A549 treated with AZD2906 at 1 μM for 4 hours (cell line): ENCODE measurements at places on chromosomes 16 and 17. TPM values are rescaled to one million over a fixed set of nuclear protein-coding genes. Genes with fewer than 3 reads are reported as not detected.

APOBR gene
- total RNA-seq = 0.03 to 0.13 TPM (median 0.05 TPM) in 5 replicates

TMEM204 gene
- total RNA-seq = 0.08 to 0.11 TPM (median 0.09 TPM) in 4 of 5 replicates, not detected in the other

TEKT5 gene
- 0.18 TPM in 1 of 5 replicates, not detected in the others for total RNA-seq

CACNG1 gene
- total RNA-seq = 0.07 to 0.25 TPM (median 0.17 TPM) in 5 replicates

KRT32 gene
- 0.06 to 0.09 TPM (median 0.08 TPM) in 3 of 5 replicates, not detected in the others for total RNA-seq

PYY gene
- 0.08 TPM in 1 of 5 replicates, not detected in the others for total RNA-seq

KCNH4 gene
- total RNA-seq = 0.18 to 0.36 TPM (median 0.31 TPM) in 5 replicates

ARHGAP27 gene
- 11.3 to 16.9 TPM (median 15.1 TPM) in 5 replicates for total RNA-seq

TNP2 gene
- not detected in 5 replicates for total RNA-seq

YPEL2 gene
- total RNA-seq = 1.5 to 2.8 TPM (median 2.6 TPM) in 5 replicates

GNG13 gene
- not detected in 5 replicates for total RNA-seq

AURKB gene
- 140 to 157 TPM (median 146 TPM) in 5 replicates for total RNA-seq

KRTAP2-3 gene
- total RNA-seq = 0.18 TPM in 1 of 5 replicates, not detected in the others

IRF8 gene
- 0.34 to 0.43 TPM (median 0.37 TPM) in 5 replicates for total RNA-seq

GAS2L2 gene
- total RNA-seq = 0.07 to 0.09 TPM (median 0.08 TPM) in 5 replicates

CCDC144A gene
- 0.79 to 1.6 TPM (median 1.2 TPM) in 5 replicates for total RNA-seq

DNAJA2 gene
- 65.1 to 78.0 TPM (median 69.5 TPM) in 5 replicates for total RNA-seq

SBK1 gene
- total RNA-seq = 0.26 to 0.34 TPM (median 0.29 TPM) in 5 replicates

KIF19 gene
- total RNA-seq = 0.02 to 0.05 TPM (median 0.02 TPM) in 3 of 5 replicates, not detected in the others

MARVELD3 gene
- 0.27 to 0.45 TPM (median 0.32 TPM) in 5 replicates for total RNA-seq

KCNJ16 gene
- total RNA-seq = 0.21 to 0.41 TPM (median 0.31 TPM) in 5 replicates

KRTAP9-4 gene
- not detected in 5 replicates for total RNA-seq

SSTR5 gene
- total RNA-seq = 0.51 to 0.79 TPM (median 0.60 TPM) in 5 replicates

GCGR gene
- 0.14 to 0.55 TPM (median 0.34 TPM) in 5 replicates for total RNA-seq

HES7 gene
- total RNA-seq = 2.3 to 5.4 TPM (median 5.2 TPM) in 5 replicates

PRSS22 gene
- total RNA-seq = 0.50 to 0.98 TPM (median 0.78 TPM) in 5 replicates

NPIPB13 gene
- total RNA-seq = 1.8 to 3.6 TPM (median 2.4 TPM) in 5 replicates

HSD17B2 gene
- 0.06 to 0.09 TPM in 2 of 5 replicates, not detected in the others for total RNA-seq

SCN4A gene
- total RNA-seq = 0.02 to 0.13 TPM (median 0.03 TPM) in 5 replicates

SNTB2 gene
- total RNA-seq = 5.6 to 8.3 TPM (median 6.4 TPM) in 5 replicates

RAB40C gene
- 14.1 to 20.1 TPM (median 19.5 TPM) in 5 replicates for total RNA-seq

TEX14 gene
- total RNA-seq = 0.22 to 0.33 TPM (median 0.32 TPM) in 5 replicates

EVPLL gene
- total RNA-seq = not detected in 5 replicates

CDH8 gene
- 0.32 to 0.56 TPM (median 0.40 TPM) in 5 replicates for total RNA-seq

SPDYE4 gene
- 0.10 TPM in 1 of 5 replicates, not detected in the others for total RNA-seq

SPNS2 gene
- 9.9 to 19.0 TPM (median 14.4 TPM) in 5 replicates for total RNA-seq
